Activated naive CD8-positive, alpha-beta T cell treated with anti-CD3 and anti-CD28 coated beads, Interleukin-2, amount 50 U/mL, for 24 hours (primary cell): ENCODE measurements at places on chromosomes 4 and X.

DNA sequence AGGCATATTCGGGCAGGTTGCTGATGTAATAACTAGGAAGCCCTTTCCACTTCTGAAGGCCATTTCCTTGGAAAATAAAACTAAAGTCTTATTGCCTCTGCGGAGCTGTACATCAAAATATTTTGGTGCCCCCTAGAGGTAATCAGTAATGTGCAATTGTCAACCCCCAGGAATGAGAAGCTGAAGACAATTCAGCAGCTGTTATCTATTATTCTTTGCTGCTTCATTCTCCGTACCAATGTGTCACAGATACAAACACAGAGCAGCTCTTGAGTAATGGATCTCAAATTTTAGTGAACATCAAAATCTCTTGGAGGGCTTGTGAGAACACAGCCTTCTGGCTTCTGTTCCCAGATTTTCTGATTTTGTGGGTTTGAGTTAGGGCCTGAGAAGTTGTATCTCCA is 3.5 kb upstream of the SLIT2 start:
- DNase-seq, result no peak

DNA sequence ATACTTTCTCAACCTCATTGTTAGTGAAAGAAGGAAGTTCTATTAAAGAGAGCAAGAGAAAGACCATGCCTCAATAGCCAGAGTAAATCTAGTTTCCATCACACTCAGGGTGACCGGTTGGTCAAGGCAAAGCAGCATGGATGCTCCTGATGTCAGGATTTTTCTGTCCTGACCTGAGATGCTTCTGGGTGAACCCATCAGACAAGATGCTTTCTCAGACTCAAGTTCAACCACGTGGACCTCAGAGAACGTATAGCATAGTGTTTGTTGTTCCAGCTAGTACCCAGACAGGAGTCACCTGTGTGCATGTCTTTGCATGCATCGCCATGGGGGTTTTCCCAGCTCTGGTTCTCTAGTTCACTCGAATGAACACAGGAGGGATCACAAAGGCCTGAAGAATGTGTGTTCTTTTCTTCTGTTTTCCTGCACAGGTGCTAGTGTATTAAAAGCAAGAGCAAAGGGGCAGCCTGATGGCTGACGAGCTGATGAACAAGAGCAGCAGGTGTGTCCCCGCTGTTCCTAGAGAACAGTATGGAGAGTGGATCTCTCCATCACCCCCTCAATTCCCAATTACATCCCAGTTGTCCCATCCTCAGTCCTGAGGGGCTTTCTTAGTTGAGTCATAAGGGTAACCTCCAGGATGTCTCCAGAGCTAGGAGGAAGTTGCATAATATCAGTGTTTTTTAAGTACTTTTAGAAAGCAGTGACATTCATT is 110.5 kb upstream of the ENPP6 start:
- peak; percentile 44 for DNase-seq

GRCh38 chr4:140162596-140162995 is 8.6 kb upstream of the MAML3 start:
- no peak for DNase-seq

GRCh38 chrX:25534091-25534490 is 518.3 kb upstream of the ARX start:
- no peak for DNase-seq

DNA sequence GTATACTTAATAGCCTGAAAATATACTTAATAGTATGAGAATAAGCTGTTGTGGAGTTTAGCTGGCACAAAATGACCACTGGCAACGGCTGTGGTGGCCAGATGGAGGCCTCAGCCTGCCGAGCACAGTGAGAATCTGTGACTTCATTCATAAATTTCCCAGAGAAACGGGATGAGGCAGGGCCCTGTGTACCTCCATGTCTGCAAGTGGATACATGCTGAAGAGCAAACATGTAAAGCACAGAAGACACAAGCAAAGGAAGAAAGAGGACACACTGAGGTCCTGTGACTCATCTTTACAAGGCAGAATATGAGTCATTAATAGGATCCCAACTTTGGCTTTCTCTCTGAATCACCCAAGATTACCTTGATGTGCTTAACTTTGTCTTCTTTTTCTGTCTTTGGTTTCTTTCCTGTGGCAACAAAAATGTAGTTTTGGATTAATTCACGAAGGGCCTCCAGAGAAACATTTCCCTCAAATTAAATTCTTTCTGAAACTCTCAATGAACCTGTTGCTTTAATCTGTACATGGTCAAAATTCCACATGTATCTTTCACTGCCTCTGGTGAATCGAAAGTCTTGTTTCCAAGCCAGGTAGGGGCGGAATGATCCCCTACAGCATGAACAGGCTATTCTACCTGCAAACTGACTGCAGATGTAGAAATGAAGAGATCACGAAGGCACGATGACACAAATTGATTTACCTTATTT is 56.4 kb downstream of the IRF2 start:
- peak; percentile 16 for DNase-seq

DNA sequence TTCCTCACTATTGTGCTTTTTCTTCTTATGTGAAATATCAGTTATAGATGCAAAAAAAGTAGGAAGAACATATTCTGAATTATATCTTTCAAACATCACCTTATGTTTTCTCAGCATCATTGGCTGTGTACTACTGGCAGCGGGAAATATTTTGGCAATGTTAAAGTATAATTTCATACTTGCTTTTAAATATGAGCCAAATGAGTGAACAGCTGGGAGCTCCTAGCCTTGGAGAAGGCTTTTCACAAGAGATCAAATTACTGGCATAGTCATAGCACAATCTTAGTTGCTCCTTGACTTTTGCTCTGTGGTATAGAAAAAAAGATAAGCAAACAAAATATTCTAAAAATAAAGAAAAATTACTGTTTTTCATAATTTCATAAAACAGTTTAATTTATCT is 1575.8 kb upstream of the PABPC4L start:
- no peak for DNase-seq

- DNase-seq, result no peak
Observed at GRCh38 chr4:89373394-89373793, 65.8 kb upstream of the GPRIN3 start.

- DNase-seq, result no peak
Observed at GRCh38 chrX:37653397-37654085, 32.0 kb upstream of the XK start.

DNA sequence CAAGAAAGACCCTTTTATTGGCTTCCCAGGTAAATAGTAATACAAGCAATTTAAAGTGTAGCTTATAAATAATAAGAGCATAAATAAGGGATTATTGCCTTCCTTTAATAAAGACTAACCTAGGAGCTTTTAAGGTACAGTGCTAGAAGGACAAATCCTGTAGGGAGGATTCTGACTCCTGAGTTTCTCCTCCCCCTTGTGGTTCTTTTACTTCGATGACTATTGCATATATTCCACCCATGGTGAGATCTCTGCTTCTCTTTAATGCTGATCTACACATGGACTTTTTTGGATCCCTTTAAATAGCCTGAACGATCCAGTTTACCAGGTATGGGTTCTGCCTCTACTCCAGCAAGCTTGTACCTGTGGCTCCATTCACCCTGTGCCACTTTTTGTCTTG is 2.5 kb downstream of the GALNT7 start:
- no peak for DNase-seq

DNA sequence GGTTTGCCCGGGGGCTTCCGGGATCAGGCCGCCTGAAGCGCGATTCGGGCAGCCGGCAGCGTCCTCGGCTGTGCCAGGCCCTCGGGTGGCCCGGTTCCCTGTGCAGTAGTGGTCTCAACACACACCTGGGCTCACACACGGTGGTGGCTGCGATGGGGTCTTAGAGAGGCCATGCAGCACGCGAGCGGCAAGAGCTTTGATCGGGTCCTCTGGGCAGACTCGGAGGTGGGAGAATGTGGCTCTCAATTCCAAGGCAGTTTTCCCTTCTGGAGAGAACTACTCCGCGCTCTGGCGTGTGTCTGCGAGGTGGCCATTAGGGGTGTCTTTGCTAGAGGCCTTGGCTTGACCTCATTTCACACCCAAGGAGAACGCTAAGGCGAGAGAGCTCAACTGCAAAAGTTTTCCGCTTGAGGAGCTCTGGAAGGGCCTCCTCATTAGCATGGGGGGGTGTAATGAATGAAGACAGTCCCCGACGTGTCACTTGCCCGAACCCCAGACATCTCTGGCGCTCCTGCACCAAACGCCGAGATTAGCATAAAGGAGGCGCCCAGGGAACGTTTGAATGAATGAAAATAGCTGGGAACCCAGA is 771 bp upstream of the RBPJ start:
- no peak for DNase-seq

DNA sequence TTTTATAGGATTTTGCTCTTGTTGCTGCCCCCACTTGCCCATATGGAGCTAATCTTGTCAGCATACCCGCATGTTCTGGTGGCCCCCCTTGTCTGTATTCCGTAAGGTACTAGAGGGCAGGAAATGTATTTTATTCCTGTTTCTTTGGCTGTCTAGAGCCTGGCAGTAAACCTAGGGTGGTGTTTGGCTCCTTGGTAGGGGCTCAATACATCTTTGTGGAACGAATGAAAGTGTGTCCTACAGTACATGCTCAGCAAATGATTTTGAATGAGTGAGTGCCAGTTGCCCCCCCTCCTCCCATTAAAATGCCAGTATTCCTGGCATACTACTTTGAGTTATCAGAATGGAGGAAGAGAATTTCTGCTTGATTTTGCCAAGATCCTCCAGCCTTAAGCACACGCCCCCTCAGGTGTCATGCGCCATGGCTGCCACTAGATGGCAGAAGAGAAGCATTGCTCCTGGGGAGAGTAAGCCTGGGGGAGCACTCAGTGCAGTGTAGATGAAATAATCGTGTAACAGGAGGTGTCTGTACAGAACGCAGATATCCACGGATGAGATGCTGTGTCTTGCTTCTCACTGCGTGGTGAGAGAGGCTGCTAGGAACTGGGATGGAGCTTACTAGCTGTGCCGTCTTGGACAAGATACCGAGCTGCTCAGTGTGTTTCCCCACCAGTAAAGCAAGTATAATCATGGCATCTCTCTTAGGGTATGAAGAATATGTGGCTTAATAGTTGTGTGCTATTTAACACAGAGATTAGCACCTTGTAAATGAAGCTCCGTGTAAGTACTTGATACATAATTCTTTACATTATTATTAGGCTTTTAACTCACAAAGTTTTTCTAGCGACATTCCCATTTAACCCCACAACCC is 17.2 kb upstream of the RNF212 start:
- peak; percentile 68 for DNase-seq

DNA sequence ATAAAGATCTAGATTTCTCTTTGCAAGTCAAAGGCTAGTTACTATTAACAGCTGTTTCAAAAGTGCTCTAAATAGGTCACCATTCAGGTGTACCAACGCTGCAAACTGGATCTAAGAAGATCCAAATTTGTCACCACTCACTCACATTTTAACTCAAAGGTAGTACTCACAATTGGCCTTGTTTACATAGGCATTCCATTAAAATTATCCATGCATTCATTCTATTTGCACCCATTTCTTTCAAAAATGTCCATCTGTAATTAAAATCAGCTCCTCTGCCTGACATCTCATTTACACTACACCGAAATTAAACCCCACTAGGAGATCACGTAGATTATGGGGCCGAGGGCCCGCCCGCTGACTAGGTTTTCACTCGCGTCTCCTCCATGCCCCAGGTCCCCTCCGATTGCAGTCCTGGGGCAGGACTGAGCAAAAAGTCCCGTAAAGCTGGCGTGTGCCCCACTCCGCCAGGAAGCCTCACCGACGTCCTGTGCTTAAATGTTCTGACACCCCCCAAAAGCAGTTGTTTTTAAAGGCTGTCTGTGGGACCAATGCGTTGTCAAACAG is 1.3 kb upstream of the ING2 start:
- DNase-seq, result peak; percentile 53

- no peak for DNase-seq
Observed at GRCh38 chr4:5266991-5267390, 215.7 kb downstream of the STK32B start.

- DNase-seq, result no peak
Observed at GRCh38 chrX:39734174-39734776, 363.5 kb downstream of the BCOR start.

DNA sequence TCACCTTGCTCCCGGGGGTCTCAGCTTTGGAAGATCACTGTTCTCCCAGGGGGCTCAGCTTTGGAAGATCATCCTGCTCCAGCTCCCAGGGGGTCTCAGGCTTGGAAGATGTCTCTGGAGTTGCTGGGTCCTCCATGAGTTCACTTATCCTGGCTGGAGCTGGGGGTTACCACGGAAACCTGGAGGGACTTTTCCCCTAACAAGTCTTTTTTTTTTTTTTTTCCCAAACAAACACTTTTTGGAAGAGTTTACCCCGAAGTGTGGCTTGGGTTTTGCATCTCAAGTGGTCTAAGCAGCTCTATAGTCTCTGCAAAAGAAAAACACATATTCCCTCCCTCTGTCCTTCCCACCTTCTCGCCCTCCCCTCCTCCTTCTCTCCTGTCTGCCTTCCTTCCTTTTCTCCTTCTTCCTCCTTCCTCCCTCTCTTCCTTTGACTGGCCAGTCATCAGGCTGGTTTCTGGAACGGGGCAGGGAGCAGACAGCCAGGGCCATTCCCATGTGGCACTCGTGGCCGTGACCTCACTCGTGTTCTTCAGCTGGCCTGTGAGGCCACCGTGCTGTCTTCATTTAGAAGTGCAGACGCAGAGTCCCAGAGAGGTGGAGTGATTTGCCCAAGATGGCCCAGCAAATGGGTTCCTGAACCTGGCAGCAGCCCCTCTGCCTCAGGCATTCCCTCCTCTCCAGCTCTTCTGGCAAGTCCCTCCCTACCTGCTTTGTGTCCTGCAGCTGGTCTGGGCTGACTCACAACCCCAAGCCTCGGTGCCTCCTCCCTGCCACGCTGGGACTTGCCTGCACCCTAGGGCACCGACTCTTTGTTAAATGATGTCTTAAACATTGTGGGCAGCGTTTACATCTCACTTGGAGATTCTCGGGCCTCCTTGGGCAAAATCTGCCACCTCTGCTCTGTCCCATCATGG is 25.9 kb upstream of the HMX1 start:
- no peak for DNase-seq

DNA sequence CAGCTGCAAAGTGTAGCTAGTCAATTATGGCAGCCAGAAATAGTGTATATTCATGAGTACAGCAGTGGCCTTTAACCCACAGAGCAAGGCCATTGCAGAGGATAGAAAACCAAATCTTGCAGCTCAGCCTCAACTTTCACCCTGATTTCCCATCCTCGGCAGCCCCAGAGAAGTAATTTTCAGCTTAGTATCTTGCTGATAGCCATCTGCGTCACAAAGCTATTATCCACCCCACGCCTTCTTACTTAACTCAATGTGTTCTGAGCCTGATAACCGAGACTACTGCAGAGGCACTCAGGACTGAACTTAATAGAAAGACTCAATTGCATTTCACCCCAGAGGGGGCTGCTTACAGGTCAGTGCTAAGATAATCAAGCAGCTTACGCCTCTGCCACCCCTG is 174.5 kb upstream of the MAOA start:
- DNase-seq, result no peak

- no peak for DNase-seq
Observed at GRCh38 chr4:94798808-94799207, 41.1 kb downstream of the BMPR1B start.

- DNase-seq, result no peak
Observed at GRCh38 chr4:122456231-122457116, at the start of gene IL2. IL2 (minus strand) TSS chr4:122456725; CDS start chr4:122456440, 285 bp downstream.

DNA sequence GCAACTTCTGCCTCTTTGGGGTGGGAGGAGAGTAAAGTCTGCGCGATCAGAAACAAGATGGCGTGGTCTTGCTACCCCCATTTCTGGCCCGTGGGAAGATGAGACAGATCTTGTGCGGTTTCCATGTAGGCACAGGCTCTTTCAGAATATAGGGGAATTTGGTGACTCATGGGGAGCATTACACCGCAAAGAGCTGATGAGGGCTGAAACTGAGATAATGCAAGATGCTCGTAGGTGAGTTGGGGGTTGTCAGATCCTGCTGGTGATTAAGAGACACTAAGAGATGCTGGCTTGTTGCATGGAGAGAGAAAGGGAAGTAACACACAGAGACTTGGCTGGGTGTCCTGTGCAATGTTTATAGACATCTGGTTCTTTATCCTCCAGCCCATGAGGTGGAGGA is 1.5 kb downstream of the EVC start:
- no peak for DNase-seq

- DNase-seq, result no peak
Observed at GRCh38 chr4:95268819-95269565, 279.8 kb downstream of the UNC5C start.
